Glutamatergic neuron (in vitro differentiated cells): ENCODE measurements at places on chromosomes 4 and X.

DNA sequence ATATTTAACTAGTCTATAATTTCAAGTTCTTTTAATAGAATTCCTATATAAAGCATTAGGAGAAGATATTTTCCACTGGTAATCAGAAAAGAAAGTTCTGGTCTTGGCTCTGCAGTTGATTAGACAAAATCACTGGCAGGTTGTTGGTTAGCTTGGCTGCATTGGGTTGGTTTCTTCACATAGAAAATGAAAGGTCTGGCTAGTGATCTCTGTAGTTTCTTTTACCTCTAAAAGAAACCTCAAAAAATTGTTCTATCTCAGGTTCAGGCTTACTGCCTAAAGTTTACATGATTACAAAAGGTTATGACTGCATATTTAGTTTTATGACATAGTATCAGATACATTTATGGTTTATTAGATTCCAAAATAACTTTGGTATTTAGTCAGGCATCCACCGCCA, 95.8 kb upstream of the NAP1L5 start:
- DNase-seq, result no peak

GRCh38 chrX:23626651-23627050, 40.6 kb upstream of the PRDX4 start:
- DNase-seq, result no peak

- DNase-seq, result no peak
Measured at GRCh38 chr4:5283837-5284236, 232.6 kb downstream of the STK32B start.

DNA sequence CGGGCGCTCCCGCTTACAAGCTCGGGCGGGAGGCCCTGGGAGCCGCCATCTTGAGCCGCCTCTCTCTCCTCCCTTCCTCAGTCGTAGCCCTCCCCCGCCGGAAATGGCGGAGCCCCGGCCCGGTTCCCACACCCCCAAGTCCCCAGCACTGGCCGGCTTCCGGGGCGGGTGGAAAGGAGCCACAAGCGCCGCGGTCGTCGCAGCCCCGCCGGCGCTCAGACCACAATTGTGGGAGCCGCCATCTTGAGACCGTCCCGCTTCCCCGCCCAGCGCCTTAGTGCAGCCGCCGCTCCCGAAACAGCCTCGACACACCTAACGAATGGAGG, 531 bp downstream of the HCFC1 start:
- peak; percentile 80 for DNase-seq

DNA sequence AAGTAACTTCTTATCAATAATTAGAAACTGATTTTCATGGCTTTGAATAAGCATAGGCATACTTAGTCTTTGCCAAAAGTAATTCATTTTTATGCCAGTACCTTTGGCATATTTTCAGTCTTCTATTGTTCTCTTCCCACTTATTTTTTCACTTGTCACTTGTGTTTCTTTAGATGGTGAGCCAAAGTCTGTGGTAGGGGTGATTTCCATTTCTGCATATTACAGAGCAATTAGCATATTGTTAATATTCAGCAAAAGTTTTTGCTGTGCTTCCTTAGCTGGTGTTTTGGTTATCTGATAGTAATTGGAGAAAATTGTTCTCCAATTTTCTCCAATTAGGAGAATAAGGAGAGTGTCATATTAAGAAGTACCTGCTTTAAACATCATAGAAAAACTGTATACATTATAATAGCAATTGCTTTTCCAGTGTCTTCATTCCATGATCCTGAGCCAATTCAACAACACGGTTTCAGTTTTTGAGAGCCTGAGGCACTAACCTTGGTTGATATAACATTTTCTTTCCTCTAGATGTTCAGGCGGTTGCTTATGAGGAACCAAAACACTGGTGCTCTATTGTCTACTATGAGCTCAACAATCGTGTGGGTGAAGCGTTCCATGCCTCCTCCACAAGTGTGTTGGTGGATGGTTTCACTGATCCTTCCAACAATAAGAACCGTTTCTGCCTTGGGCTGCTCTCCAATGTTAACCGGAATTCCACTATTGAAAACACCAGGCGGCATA, 64.7 kb downstream of the SMAD1 start:
- no peak for DNase-seq

GRCh38 chr4:47816748-47817147, 21.1 kb downstream of the CORIN start:
- no peak for DNase-seq

GRCh38 chrX:132426695-132427281, 62.0 kb downstream of the MBNL3 start:
- DNase-seq, result no peak

- no peak for DNase-seq
Measured at GRCh38 chr4:17504081-17504480, 7.8 kb downstream of the QDPR start.

GRCh38 chrX:97229318-97229717, 345.6 kb downstream of the RPA4 start:
- DNase-seq, result no peak

DNA sequence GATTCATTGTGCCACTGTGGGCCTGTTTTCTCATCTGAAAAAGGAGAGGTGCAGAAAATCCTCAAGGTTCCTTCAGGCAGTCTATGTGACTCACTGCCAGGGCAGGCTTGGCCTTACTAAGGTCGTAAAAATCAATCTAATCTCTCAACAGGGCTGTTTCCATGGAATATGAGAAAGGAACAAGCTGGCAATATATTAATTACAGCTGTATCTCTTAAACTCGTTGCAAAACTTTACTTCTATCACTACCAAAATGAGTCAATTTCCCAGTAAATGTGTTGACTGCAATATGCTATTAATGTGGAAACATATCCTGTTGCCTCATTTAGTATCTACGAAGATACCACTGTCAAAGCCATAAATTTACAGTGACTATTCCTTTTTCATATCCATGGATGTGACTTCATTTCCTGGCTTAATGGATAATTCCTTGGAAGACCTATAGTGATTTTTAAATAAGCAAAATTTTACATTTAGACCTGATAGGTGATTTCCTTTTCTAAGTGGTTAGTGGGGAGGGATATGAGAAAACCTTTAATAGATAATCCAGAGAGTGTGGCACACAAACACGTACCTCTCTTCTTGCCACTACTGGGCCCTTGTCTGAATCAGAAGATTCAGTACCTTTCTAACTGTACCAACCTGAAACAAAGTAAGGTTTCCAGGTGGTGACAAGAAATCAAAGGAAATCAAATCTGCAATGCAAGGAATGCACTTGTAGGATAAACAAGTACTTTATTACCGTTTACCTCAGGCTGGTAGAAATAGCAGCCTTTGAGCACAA, 127.4 kb upstream of the FTHL17 start:
- DNase-seq, result no peak

GRCh38 chrX:101550751-101551379, 518 bp downstream of the ARMCX1 start:
- DNase-seq, result peak; percentile 73

DNA sequence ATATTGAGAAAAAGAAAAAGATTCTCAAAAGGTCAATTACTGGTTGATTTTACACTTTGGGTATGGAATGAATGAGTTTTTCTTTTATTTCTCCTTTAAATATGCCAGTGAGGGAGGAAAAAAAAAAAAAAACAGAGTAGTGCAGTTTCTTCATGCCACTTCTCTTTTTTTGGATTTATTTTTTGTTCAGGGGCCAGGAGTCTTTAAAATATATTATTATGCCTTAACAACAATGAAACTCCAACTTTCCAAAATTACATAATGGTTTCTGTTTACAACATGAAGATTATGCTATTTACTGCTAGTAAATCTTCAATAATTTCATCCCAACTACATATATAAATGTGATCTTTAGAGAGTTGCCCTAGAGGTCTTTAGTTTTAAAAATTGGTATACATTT, 31.9 kb downstream of the DTHD1 start:
- DNase-seq, result no peak

DNA sequence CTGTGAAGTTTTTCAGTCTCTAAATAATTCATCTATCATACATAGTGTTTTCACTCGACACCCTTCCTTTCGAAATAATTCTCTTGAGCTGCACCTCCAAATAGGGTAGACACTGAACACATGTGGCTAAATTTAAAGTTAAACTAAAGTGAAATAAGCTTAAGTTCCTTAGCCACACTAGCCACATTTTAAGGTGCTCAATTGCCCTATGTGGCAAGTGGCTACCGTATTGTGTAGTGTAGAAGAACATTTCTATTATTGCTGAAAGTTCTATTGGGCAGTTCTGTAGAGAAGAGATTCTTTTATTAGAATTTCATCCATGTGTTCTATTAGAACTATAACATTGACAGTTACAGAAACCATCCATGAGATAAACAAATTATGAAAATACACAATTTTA, 107.0 kb upstream of the CTSO start:
- no peak for DNase-seq

- DNase-seq, result no peak
Measured at GRCh38 chrX:968148-968965, 244.1 kb downstream of the CRLF2 start.

GRCh38 chr4:166012129-166013030, 139.3 kb downstream of the TLL1 start:
- no peak for DNase-seq

GRCh38 chr4:73653695-73654106, 33.5 kb upstream of the RASSF6 start:
- no peak for DNase-seq

- DNase-seq, result peak; percentile 45
Measured at GRCh38 chrX:83077606-83078005, 430.5 kb upstream of the POU3F4 start.

- DNase-seq, result no peak
Measured at GRCh38 chrX:38102240-38102639, 95.9 kb downstream of the SYTL5 start.

DNA sequence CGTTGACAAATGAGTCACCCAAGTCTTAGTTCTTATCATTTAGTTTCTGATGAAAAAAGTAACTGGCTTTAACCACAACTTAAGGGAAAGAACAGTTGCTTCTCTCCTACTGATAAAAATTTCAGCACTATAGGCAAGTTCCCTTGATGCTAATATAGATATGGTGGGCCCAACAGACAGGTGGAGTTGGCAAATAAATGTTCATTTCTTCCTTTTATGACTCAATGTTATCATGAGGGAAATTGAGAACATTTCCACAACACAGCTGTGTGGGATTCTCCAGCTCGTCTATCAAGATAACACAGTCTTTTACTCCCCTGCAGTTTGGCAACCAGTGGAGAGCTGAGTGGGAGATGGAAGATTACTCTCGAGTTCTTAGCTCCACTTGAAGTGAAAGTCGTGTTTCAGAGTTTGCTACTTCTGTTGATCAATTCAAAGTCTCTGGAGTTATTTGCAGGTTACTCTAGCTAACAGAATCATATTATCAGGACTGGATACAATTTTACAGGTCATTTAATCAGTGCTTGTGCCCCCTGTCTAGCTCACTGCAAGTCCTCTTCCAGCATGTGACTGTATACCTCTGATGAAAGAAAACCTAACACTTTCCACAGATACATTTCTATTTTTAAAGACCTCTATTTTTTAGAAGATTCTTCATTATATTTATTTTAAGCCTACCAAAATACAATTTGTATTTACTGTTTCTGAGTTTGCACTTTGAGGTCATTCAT, 270.6 kb upstream of the GK2 start:
- DNase-seq, result no peak

GRCh38 chr4:81486502-81486901, 14.8 kb upstream of the RASGEF1B start:
- no peak for DNase-seq

DNA sequence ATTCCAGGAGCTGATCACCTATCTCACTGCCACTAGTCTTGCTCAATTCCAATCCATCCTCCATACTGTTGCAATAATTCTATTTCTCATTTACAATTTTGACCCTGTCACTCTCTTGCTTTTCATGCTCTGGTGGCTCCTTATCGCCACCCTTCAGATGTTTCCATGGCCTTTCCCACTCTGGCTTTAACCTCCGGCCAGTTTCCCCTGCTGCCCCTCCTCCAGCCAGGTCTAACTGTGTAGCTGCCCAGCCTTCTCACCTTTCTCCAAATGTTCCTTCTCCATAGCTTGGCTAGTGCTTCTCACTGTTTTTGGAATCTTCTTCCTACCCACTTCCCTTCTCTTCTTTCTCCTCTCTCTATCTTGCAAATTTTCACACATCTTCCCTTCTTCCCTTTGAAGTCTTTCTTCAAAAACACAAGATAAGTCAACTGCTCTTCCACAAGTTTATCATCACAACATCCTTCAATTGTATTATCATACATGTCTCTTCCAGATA, 153.8 kb downstream of the COL25A1 start:
- no peak for DNase-seq

DNA sequence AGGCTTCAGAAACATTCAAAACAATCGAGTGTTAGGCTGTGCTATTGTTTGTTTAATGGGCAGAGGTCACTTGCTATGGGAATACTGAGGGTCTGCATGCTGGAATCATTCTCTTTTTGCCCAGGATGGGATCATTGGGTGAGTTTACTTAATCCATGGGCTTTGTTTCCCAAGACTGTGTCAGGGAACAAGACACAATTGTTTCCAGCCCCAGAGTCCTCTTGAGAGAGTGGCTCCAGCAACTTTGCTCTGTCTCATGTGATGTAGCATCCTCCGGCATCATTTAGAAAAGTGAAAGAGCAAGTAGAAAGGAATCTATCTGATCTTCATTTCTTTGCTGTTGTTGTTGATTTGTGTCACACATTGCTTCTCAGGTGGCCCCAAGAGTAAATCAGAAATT, 1.8 kb downstream of the TENM3 start:
- no peak for DNase-seq

- no peak for DNase-seq
Measured at GRCh38 chr4:69773484-69773883, 13.1 kb upstream of the SULT1B1 start.
